ENCODE measurements at places on chromosomes 13 and 19.

DNA sequence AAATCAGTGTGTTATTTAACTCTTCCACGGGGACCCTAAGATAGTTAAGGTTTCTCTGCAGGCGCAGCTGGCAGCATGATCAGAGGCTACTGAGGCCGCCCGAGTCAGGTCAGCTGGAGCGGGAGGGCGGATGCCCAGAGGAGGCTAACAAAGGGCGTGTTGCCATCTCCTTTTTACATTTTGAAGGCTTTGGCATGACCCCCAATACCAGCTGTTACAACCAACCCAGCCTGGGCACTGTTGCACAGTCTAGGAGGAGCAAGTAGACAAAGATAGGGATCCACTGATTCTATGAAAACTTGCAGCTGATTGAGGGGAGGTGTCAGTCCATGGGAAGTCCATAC is 15.7 kb downstream of the COL4A2 start:
- no peak for DNase-seq

DNA sequence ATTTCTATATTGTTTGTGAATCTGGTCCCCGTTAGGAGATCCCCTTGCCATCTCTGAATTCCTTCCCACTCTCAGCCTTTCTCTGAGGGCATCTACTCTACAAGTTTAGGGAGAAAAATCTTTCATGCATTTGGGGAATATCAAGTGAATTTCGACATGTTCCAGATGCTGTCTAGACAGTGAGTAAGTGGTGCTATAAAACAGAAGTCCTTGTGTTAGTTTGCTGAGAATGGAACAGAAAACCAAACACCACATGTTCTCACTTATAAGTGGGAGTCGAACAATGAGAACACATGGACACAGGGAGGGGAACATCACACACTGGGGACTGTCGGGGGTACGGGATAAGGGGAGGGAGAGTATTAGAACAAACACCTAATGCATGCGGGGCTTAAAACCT is 5.1 kb downstream of the OR7A10 start:
- no peak for DNase-seq

DNA sequence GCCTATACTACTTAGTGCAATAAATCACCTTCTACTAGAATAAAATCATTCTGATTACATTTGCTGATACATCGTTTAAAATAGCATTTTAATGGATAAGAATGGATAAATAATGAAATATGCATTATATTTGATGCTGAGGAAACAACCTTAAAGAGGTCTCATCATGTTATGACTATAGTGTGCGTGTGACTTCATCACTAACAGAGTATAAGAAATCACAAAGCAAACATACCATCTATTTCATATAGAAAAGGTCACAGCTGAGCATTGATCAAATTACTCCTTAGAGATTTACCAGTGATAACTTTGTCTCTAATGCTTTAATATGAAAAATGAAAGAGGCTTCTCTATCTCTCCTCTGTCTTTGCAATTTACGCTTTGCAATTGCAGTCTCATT is 1620.3 kb upstream of the SLC10A2 start:
- no peak for DNase-seq

- DNase-seq: no peak
Measured at GRCh38 chr19:2259336-2259735, 3.1 kb upstream of the JSRP1 start.

DNA sequence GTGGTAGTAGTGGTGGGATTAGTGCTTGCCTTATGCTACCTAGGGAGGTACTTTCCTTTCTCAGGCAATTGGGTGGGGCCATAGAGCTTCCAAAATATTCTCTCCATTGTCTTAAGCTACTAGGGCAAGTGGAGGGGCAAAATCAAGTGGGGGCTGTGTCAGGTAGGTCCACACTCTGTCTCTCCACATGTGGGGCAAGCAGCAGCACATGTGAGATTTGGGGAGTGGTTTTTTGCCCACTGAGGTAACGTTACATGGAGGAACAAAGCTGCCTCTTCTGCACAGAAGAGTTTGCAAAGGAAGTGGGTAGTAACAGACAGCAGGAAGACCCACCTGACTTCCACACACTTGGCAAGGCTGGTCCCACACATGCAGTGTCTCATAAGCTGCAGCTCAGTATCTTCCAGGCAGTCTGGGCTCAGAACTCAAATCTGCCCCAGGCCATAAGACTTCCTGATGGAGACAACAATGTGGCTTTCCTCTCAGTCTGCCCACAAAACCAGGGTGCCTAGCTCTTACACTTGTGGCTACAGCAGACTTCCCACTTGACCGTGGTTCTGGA is 1581.5 kb upstream of the PCDH20 start:
- DNase-seq: no peak

DNA sequence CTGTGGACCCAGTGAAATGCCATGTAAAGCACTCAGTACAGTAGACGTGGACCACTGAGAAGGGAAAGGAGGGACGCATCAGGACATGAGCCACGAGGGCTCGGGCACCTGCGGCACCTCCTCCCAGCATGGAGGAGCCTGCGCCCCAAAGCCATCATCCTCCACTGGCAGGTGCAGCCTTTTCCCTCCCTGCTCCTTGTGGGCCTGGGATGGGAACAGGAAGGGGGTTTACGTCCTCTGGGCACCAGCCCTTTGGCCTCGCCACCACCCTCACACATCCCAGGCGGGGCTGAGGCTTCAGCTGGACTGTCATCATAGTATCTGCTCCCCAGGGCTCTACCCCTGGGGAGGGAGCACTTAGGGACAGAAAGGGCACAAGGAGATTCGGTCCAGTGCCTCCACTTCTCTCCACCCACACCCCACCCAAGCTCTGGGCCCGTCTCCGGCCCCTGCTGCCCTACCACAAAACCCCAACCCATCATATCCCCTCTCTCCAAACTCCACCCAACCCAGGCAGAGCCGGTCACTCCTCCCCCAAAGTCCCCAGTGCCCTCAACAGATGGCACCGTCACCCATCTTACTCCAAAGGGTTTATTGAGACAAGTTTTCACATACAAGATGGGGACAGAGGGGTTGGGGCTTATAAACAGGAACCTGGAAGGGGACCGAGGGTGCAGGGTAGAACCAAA is 2.2 kb upstream of the PRKD2 start:
- DNase-seq: peak; percentile 39

- no peak for DNase-seq
Measured at GRCh38 chr13:34300559-34300958, 482.6 kb downstream of the RFC3 start.

DNA sequence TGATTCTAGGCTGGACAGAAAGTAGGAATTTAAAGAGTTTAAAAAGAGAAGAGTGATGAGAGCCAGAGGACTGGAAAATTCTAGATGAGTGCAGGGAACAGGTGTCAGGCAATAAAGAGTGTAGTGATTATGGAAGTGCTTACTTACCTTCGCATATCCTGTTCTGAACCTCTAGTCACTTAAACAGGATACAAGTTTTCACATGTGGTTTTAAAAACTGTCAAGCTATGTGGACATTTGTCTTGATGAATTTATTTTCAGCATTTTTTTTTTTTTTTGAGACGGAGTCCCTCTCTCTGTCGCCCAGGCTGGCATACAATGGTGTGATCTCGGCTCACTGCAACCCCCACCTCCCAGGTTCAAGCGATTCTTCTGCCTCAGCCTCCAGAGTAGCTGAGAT is 34.3 kb upstream of the IL17D start:
- DNase-seq: no peak

GRCh38 chr19:43105496-43105895 is 23.0 kb upstream of the PSG2 start:
- DNase-seq: no peak

DNA sequence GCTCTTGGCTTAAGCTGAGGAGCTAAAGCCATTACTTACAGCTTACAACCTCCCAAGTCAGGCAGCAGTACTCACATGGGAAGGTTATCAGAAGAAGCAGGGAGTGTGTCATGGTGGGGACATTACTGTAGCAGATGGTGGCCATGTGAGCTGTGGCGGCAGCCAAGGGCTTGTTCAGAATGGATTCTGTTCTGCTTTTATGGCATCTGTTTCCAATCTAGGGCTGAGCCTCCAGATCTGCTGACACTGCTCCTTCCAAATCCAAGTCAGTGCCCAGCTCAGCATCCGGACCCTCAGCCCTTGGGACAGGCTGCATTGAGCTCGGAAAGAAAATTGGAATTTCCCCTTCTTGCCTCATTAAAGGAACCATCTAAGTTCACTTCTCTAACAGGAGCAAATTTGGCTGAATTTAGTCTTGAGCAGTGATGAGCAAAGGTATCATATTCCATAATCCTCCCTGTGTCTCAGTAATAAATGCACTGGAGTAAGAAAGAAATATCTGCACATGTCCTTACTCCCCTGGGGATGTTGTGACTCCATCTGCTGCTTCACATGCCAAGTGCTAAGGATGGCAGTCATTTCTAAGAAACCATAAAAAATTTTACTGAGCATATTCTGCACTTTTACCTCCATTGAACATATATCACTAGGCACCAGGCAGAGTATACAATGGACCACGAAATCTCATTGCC is 73.9 kb downstream of the KCTD12 start:
- no peak for DNase-seq

DNA sequence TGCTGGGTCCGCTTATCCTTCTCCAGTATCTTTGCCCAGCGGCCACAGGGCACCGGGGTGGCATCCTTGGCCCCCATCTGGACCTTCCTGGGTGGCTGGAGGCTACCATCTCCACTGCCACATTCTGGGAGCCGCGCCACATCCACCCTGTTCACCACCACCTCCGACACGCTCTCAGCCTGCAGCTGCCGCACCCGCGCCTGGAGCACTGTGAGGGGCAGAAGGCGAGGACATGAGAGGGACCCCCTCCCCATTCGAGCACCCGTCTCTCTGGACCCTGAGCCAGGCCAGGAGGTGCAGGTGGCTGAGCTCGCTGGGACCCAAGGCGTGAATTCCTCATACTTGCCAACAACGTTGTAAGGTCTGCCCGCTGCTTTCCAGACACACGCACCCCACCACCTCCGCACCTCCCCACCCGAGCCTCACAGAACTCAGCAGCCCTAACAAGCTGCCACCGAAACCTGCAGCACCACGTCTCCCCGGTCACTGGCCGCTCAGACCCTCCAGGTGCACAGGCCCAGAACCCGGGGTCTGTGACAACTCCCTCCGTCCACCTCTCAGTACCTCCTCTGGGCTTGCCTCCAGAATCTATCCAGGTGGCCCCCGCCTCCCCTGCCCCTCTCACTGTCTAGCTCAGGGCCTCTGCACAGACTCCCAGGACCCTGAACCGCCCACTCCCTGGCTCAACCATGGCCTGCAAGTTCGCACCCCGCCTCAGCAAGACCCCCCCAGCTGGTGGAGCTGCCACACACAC is 3.2 kb downstream of the POLRMT start:
- no peak for DNase-seq

DNA sequence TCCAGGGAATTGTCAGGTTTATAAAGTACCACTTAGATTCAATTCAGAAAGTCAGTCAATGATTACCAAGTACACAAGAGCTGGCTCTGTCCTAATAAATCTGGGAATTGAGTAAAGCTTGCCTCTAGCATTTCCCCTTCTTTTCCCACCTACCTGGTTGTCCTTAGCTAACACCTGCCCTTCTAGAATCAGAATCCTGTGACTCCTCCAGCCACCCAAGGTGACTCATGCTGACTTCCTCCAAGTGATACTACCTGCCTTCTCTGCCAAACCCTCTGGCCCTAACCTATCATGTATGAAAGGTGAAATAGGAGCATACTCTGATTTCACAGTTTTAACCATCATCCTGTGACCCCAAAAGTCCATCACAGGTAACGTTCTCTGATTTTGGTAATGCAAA is 151.2 kb downstream of the DIAPH3 start:
- no peak for DNase-seq

DNA sequence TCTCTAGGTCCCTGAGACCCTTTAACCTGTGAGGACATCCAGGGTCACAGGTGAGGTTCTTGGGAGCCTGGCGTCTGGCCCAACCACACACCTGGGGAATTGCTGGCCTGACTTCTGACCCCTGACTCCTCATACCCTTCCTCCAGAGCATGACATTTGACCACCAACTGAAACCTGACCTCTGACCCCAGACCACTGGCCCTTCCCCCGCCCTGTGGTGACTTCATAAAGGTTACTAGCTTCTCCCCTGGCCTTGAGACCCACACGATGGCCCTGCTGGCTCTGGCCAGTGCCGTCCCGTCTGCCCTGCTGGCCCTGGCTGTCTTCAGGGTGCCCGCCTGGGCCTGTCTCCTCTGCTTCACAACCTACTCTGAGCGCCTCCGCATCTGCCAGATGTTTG is at the start of gene SPACA6:
SPACA6 (plus strand) TSS at position 71 of the 400 bp plus-strand sequence; CDS start at position 268, 197 bp downstream.
- DNase-seq: no peak

All from endodermal cell (in vitro differentiated cells).